Muscle of arm (tissue), 14 donors: ENCODE measurements at places on chromosomes 12 and 14.

- no peak for DNase-seq
These were observed 74.6 kb downstream of the FRMD6 start for GRCh38 chr14:51726166-51726899.

GRCh38 chr12:25119020-25119419 lies 75.9 kb downstream of the DNAI7 start:
- DNase-seq, result no peak

DNA sequence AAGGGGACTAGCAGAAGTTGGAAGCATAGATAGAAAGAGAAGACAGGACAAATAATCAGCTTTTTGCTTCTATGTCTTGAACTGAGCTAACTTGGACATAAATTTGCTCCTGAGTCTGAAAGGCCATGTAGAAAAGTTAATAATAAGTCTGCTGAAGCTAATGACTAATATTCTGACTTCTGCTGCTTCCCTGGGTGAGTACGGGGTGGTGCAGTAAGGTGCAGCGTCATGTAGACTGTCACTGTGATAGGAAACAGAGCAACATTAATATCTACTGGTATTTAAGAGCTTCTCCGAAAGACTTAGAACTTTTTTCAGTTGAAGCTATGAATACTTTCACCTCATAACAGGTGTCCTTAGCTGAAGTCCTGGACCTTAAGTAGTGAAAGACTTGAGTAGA lies 34.1 kb upstream of the CPM start:
- no peak for DNase-seq

DNA sequence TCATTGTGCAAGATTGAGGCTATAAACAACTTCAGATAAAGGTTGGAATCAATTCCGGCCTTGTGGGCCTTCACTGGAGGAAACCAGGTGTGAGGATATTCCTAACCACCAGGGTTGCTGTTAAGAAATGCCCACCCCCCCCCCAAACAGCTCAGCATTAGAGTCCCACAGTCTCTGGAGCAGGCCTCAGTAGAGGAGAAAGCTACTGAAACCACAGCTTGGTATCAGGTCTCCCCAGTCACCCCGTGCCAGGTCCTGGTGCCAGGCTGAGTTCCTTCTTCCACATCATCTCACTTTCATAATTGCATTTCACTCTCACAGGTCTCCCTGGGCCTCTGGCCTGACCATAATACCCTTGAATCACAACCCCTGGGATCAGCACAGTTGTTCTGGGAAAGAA lies 12.5 kb downstream of the GALNT6 start:
- DNase-seq, result no peak

DNA sequence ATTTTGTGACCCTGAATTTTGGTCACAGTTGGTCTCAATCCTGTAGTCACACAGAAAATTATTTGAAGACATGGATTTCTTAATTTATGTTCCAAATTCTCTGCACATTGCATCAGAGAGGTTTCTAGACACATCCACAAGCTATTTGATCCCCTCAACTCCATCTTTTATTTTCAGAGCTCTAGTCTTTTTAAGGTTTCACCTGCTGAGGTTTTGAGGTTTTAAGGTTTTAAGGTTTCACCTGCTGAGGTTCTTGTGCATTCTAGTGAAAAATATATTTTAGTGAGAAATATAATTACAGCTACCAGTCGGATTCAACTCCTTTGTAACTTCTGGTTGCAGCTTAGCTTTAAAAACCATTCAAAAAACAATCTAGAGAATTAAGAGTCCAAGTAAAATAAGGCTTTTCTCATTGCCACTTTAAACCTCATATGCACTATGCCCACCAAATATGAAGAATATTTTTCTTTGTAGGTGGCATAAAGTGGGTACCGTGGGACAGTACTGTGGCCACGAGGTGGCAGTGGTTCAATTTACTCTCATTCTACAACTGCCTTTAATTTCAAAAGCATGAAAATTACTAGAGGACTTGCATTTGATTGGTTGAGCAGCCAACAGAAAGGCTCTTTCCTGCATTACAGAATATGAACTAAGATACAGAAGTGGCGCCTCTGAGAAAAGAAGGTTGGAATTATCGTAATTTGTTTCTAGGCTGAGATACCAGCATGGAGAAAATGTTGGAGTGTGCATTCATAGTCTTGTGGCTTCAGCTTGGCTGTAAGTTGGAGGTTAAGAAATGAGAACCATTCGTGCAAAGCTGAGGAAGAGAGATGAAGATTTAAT lies 366.5 kb upstream of the OR4E1 start:
- no peak for DNase-seq

DNA sequence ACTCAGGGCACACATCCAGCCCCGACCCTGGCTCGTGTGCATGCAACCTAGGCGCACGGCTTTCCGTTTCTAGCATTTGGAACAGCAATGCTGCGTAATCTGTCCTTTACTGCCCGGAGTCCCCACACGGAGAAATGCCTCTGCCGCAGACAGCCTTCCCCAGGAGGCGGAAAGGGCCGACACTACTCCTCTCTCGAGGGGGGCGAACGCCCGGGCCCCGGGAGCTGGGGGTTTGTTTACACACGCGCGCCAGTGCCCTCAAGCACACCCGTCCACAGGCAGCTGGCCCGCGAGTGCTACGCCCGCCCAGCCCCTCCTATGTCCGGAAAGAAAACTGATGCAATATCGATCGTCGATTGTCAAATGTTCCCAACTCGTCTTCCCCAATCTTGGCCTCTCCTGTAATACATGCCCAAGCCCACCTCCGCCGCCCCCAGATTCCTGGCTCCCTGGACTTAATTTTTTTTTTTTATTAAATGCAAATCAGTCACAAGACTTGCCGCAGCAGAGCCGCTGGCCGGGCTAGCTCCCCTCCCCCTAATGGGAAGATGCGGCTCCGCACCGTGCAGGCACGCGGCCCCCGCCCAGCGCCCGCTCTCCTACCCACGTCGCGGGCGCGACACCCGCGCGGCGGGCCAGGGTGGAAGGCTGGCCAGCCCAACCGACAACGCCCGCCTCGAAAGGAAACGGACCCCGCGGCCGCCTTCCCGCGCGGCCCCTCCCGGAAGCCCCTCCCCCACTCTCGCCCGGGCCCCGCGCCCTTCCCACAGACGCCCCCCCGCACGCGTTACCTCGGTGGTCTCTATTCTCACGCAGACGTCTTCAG lies 642 bp downstream of the SLC38A2 start:
- DNase-seq, result peak; percentile 57

DNA sequence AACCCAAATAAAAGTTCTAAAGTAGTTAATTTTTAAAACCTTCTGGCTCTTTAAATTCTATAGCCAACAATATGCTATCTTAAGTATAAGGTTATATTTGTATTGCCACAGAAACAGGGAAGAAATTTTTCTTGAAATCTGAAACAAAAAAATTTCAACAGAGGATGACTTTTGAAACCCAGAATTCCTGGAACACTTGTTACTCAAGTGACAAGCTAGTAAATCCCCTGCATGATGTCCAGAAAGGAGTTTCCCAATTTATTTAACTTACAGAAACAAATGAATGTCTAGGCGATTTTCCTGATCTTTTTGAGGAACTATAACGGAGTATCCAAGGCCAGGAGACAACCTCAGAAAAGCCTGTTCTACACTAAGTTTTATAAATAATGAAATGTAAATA lies 69.6 kb downstream of the SLC41A2 start:
- no peak for DNase-seq

- DNase-seq, result no peak
These were observed 130.1 kb upstream of the LHX5 start for GRCh38 chr12:113601656-113602263.

GRCh38 chr12:52920937-52921336 lies 16.1 kb upstream of the KRT8 start:
- DNase-seq, result no peak

GRCh38 chr12:57927086-57927485 lies 14.3 kb upstream of the ATP23 start:
- no peak for DNase-seq

GRCh38 chr12:93938317-93938716 lies 210.1 kb upstream of the PLXNC1 start:
- DNase-seq, result no peak

DNA sequence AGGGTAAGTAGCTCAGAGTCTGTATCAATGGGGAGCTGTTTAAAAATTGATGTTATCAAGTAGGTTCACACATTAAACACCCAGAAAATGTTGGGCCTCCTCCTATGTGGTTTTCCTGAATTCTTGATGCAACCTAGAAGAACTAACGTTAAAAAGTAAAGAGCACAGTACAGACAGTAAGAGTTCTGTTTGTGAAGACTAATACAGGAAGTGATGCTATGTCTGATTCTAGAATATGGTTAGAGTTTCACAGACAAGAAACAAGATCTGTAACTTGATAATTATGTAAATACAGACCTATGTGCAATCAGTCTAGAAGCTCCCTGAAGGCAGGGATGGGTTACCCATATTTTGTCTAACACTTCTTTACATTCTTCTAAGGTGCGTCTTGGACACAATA lies 214.9 kb upstream of the BTG1 start:
- DNase-seq, result no peak

GRCh38 chr14:89121968-89122620 lies 294.9 kb downstream of the FOXN3 start:
- no peak for DNase-seq

GRCh38 chr14:92462568-92462967 lies 51.0 kb upstream of the RIN3 start:
- DNase-seq, result no peak

DNA sequence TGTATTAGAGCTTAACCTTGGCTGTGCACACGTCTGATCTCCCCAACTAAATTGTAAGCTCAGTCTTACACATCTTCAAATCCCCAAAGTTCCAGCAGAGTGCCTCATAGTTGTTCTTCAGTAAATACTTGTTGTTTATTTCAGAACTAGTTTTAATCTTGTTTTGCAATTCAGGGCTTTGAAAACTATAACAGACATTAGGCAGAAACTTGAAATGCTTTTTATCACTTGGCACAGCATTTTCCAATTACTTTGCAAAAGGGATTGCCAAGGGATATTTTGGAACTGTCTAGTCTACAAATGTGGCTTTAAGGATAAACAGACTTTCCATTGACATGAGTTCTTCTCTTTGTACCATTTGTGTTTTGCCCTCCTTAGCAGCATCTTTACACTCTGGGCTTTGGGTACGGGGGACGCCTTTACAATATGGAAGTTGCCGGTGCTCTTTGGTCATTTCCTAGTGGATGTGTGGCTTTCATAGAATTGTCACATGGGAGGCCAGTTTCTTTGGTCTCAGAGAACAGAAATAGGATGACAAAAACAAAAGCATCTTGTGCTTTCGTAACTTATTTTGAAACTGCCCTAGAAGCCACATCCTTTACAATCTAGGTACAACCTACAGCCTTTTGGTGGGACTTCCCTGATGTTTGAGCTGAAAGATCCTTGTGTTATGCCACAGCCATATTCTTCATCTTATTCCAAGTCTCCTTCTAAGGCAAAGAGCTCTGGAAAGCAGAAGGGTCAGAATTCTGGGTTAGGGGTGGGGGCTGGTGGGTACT lies 96.9 kb downstream of the NPAS3 start:
- DNase-seq, result no peak

- DNase-seq, result no peak
These were observed 344.9 kb downstream of the FSCB start for GRCh38 chr14:44162197-44162596.

DNA sequence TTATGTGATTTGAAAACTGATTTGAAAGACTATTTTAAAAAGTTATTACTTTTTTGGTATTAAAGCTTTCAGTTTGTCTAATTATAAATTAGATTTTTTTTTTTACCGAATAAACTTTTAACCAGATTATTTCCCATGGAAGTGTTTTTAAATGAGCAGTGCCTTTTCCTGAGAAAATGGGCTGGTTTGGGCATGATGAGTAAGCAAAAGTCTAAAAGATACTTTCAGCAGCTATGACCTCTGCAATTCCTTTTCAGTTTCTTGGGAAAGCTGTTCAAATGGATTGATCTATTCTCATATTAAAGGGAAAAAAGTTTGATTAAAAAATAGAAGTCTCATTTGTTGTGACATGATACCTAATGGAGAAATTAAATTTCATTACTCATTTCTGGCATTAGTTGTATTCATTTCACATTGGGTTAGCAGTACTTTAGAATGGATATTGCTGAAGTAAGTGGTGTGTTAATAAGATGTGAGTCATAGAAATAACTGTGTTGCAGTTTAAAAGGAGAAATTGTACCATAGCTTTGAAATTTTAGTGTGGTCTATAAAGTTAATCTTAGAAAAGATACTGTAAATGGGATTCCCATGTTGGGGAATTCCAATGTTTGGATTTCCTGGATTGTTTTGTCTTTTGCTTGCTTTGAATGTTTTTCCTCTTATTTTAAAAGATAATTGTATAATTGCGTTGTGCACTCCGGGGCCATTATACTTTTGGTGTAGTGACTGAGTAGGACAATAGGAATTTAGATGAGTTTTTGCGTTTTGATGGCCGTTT lies 21.0 kb downstream of the KTN1 start:
- DNase-seq, result no peak

- no peak for DNase-seq
These were observed 4.0 kb upstream of the C1R start for GRCh38 chr12:7096006-7096932.
